ENCODE measurements at places on chromosomes 6 and 20. TPM values are rescaled to one million over a fixed set of nuclear protein-coding genes. Genes with fewer than 3 reads are reported as not detected.

Gene MYT1
- 2.8 TPM for total RNA-seq

Gene VSTM2L
- not detected for total RNA-seq

Gene SPTLC3
- total RNA-seq: 1.1 TPM

Gene TRIM15
- total RNA-seq: 13.3 TPM

Gene SLC35D3
- 0.05 TPM for total RNA-seq

Gene HIVEP2
- total RNA-seq: 5.3 TPM

Gene OVOL2
- 18.8 TPM for total RNA-seq

Gene TRMT11
- total RNA-seq: 13.8 TPM

Gene GHRH
- not detected for total RNA-seq

Gene CCN6
- not detected for total RNA-seq

Gene SLC17A1
- total RNA-seq: not detected

Gene MRAP2
- 7.6 TPM for total RNA-seq

- peak; percentile 72 for DNase-seq
Observed at GRCh38 chr6:37630281-37630799, 67.3 kb downstream of the MDGA1 start.

DNA sequence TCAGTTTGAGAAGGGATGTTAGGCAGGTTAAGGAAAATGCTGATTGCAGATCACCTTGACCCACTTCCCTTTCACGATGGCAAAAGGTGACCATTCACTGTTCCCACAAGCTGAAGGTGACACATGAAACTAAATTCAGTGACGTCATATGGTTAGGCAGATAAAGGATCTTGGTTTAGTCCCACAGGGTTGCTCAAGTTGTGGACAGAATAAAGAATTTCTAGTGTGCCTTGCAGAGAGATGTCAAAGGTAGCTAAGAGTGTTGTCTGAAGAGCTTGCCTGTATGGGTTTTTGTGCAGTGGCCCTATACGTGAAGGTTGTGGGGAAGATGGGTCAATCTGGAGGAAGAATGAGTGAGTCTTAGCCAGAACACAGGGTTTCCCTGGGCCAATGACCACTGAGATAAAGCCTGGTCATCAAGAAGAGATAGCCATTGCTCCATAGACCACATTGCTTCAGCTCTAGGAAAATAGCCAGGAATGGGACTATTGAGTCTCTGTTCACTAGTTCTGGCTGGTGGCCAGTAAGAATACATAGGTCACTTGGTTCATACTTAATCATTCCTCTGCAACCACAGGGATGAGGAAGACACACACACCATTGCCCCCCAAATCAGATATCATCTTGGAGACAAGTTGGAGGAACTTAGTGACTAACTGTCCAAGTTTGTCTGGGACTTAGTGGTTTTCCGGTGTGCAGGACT, 148.5 kb upstream of the ATXN1 start:
- no peak for DNase-seq

- peak; percentile 88 for DNase-seq
Observed at GRCh38 chr20:63979557-63980316, at the start of gene SAMD10. TSS of gene SAMD10 (minus strand) at chr20:63979642. CDS start at chr20:63979467, 175 bp downstream.

- DNase-seq: no peak
Observed at GRCh38 chr6:67630146-67630545, 1004.9 kb upstream of the ADGRB3 start.

DNA sequence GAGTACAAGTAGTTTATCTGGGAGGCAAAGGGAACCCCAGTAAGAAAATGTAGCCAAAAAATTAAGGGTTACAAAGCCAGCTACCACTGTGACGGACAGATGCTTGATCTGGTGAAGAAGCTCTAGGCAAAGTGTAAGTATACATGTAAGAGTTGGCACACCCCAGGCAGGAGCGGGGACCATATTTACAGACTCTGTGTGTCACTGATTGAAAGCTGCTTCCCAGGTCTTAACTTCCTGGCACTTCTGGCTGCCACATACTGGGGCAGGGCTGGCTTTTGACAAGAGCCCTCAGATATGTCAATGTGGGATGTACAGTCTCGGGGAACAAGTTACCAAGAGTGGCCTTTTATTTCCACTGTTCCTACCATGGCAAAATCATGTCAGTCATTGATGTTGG, 48.0 kb upstream of the BCLAF1 start:
- no peak for DNase-seq

- no peak for DNase-seq
Observed at GRCh38 chr6:147675281-147675680, 166.8 kb downstream of the SAMD5 start.

GRCh38 chr20:57205606-57206219, 60.7 kb downstream of the BMP7 start:
- peak; percentile 9 for DNase-seq

DNA sequence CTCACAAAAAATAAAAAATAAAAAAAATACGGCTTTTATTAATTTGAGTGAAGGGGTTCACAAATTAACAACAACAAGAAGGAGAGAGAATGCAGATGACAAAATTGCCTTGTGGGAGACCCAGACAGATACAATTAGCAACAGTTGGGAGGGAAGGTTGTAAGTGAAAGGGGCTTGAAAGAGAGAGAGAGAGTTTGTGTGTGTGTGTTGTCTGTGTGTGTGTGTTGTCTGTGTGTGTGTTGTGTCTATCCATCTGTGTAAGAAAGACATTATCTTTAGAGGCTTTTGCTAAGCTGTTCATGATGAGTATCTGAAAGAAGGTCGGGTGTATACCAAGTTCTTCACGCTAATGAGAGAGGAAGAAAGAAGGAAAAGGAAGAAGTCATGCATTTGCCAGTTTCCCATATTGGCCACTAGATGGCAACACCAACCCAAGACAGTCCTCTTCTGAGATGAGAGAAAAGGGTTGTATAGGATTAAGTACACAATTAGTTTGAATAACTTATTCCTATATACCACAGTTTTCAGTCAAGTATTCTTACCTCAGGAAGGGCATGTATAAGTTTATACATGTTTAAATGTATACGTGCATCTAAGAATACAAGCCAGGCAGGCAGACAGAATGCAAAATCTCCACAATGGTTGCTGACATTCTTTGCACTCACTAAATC, 63.7 kb upstream of the CD2AP start:
- DNase-seq: peak; percentile 90

GRCh38 chr6:28311139-28311823, 24.7 kb downstream of the ZSCAN31 start:
- no peak for DNase-seq

DNA sequence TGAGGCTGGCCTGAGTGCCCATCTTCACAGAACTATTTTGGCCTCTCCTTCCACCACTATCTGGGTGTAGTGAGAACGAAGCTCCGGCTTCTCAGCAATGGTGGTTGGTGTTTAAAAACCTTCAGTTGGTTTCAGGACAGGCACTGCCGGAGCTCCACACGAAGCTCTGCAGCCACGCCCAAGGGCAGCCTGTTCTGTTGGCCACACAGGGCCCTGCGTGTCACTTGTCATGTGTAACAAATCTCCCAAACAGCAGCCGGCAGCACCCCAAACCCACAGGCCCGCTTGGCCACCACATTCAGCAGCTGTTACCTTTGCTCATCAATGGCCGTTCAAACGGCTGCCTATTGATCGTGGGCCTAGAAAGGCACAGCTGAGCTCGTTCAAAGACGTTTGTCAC, 97.5 kb downstream of the ERMARD start:
- DNase-seq: no peak

- no peak for DNase-seq
Observed at GRCh38 chr20:43955750-43956191, 41.1 kb downstream of the TOX2 start.

GRCh38 chr6:161833099-161833860, 559.4 kb upstream of the AGPAT4 start:
- DNase-seq: no peak

GRCh38 chr20:1946762-1947534, 46.9 kb downstream of the PDYN start:
- no peak for DNase-seq

DNA sequence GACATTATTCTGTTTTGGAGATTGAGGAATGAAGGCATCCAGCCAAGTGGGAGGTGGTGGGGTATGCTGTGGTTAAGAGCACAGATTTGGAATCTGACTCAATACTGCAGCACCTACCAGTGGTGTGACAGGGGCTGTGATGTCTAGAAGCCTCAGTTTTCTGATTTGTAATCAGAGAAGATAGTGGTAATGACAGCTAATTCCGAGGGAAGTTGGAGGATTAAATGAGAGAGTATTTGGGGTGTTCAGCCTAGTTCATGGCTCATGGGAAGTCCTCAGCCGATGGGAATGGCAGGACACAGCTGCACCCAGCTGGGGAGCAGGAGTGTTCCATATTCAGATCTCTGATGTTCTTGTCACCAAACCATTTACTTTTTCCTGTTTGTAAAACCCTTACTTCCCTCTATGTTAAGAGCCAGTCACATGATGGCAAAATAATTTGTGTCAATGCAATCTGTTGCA, 9.3 kb downstream of the SLC9A8 start:
- no peak for DNase-seq

- no peak for DNase-seq
Observed at GRCh38 chr20:18999086-18999485, 185.5 kb downstream of the SCP2D1 start.

DNA sequence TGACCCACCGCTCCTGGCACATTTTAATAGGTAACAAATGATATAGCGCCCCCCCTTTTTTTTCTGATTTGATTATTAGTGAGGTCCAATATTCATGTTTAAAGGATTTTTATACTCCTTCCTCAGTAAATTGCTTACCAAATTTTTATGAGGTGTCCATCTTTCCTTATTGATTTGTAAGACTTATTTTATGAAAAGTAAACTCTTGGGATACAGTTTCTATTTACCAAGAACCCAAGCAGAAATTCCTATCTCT, 25.1 kb downstream of the TRIM27 start:
- DNase-seq: peak; percentile 30

DNA sequence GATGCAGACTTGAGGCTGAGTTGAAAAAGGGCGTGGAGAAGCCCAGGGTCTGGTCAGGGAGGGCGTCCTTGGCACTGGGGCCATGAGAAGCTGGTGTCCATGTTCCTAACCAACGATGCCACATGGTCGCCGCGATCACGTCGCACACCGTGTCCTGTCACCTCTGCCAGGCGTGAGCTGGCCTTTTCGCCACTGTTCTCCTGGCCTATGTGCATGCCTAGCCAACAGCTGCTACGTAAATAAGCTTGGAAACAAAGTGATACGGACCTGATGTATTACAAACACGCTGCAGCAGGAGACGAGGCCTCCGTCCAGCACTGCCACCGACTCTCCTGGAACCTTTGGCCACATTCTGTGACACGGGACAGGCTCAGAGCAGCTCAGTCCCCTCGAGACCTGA, 22.0 kb upstream of the KIF25 start:
- no peak for DNase-seq

- DNase-seq: no peak
Observed at GRCh38 chr20:24136659-24137246, 148.2 kb upstream of the GGTLC1 start.

- no peak for DNase-seq
Observed at GRCh38 chr20:10616212-10616611, 57.6 kb downstream of the JAG1 start.

DNA sequence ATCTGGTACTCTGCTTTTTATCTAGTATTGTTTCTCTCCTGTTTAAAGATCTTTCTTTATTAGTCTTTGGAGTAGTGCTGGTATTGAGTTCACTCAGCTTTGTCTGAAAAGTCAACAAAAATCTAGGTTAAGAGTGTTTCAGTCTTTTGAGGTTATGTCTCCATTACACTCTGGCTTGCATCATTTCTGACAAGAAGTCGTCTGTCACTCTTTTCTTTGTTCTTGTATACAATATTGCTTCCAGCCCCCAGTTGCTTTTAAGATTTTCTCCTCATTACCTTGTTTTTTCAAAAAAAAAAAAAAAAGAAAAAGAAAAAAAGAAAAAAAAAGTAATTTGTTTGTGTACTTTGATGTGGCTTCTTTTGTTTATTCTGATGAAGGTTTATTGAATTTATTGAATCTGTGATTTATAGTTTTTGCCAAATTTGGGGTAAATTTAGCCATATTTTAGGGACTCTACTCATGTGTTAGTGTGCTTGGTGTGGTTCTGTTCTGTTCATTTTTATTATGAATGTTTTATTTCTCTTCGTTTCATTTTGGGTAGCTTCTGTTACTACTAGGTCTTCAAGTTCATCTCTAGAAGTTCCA, 408.9 kb downstream of the CDKAL1 start:
- DNase-seq: no peak

GRCh38 chr20:31991339-31991705, 18.9 kb upstream of the CCM2L start:
- DNase-seq: no peak

- DNase-seq: no peak
Observed at GRCh38 chr6:157868835-157869234, 45.8 kb downstream of the SNX9 start.

DNA sequence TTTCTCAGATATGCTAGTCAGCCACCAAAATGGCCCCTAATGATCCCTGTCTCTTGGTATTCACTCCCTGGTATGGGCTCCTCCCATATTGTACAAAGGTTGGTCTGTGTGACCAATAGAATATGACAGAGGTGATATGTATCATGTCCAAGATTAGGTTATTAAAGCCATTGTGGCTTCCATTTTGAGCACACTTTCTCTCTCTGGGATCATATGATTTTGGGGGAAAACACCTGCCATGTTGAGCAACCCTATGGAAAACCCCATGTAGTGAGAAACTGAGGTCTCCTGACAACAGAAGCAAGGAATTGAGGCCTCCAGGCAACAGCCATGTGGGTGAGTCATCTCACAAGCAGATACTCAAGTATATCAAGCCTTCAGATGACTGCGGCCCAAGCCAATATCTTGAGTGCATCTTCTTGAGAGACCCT, 7.1 kb upstream of the ZNF318 start:
- DNase-seq: no peak

DNA sequence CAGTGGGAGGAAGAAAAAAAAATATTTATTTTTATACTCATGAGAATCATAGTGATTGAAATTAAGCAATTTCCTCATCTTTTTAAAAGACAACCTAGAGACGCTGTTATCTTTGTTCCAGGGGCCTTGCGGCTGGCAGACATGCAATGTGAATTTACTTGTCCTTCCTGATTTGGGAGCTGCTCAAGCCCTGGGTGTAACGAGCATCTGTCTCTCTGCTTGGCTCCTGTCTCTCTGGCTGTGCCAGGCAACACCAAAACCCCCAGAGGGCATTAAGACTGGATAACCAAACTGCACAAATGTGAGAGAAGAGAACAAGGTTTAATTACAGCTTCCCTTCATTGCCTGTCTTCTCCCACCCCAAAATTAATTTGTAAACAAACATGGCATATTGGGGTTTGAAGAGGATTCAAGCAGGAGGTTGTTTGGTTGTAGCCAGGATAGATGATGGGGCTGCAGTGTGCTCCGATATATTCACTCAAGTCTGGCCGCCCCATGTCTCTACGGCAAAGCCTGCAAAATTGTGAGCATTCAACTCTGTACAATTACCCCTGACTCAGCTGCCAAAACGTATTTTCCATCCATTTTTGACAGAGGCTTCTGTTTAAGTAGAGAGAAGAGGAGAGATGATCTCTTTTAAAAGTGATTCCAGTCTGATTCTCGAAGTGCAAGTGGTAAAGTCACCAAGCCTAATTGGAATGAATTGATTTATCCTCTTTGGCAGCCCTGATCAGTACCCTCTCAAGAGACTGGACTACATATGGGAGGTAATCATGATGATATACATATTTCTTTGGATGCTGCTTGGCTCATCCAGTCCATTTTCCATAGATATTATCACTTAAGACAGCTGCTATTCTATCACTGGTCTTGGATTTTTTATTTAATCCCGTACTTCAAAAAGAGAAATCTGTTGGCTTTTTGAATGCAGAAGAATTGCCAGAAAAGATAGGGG, 170.2 kb downstream of the SLC24A3 start:
- DNase-seq: no peak

All from HT-29 (cell line).